Renal cortical epithelial cell (primary cell): ENCODE measurements at places on chromosomes 13 and 19. TPM values are rescaled to one million over a fixed set of nuclear protein-coding genes. Genes with fewer than 3 reads are reported as not detected.

The SNAPC2 gene
- 9.3 and 12.5 TPM in 2 replicates for total RNA-seq

The DENND1C gene
- total RNA-seq: 0.20 and 0.52 TPM in 2 replicates

The PINLYP gene
- total RNA-seq: 0.52 and 2.2 TPM in 2 replicates

The ZNF578 gene
- total RNA-seq: 3.5 and 6.5 TPM in 2 replicates

The C19orf12 gene
- 36.7 and 37.3 TPM in 2 replicates for total RNA-seq

The JOSD2 gene
- 13.5 and 19.8 TPM in 2 replicates for total RNA-seq

The TSC22D1 gene
- total RNA-seq: 76.4 and 259 TPM in 2 replicates

The CGB5 gene
- total RNA-seq: not detected in 2 replicates

The VSTM2B gene
- total RNA-seq: not detected in 2 replicates

The ANKRD24 gene
- 1.7 TPM in 1 of 2 replicates, not detected in the other for total RNA-seq

The TYROBP gene
- not detected in 2 replicates for total RNA-seq

The KLK2 gene
- not detected in 2 replicates for total RNA-seq

The TEX26 gene
- total RNA-seq: not detected in 2 replicates

The PTOV1 gene
- 28.3 and 106 TPM in 2 replicates for total RNA-seq

The MARK4 gene
- 5.0 and 27.2 TPM in 2 replicates for total RNA-seq

The KISS1R gene
- total RNA-seq: not detected in 2 replicates

The PRKCG gene
- total RNA-seq: 0.15 and 1.7 TPM in 2 replicates

The SULT2B1 gene
- not detected in 2 replicates for total RNA-seq
